ENCODE measurements at places on chromosomes 2 and 18. TPM values are rescaled to one million over a fixed set of nuclear protein-coding genes. Genes with fewer than 3 reads are reported as not detected.

The TXNDC2 gene
- total RNA-seq: not detected

The KCNG2 gene
- total RNA-seq: not detected

The XIRP2 gene
- total RNA-seq: not detected

The SMARCAL1 gene
- total RNA-seq: 16.0 TPM

The NXPH2 gene
- total RNA-seq: not detected

The OTOF gene
- not detected for total RNA-seq

The SLC16A14 gene
- 6.2 TPM for total RNA-seq

The XDH gene
- under 0.01 TPM for total RNA-seq

The RAD51AP2 gene
- total RNA-seq: not detected

The C2orf78 gene
- total RNA-seq: not detected

The ACADL gene
- total RNA-seq: 0.26 TPM

The PTPN4 gene
- total RNA-seq: 21.1 TPM

The RBM44 gene
- 0.56 TPM for total RNA-seq

The COLEC12 gene
- 24.0 TPM for total RNA-seq

The ALPG gene
- not detected for total RNA-seq

The SPATA3 gene
- not detected for total RNA-seq

The AQP12B gene
- not detected for total RNA-seq

The CENPO gene
- total RNA-seq: 15.1 TPM

The ZSCAN30 gene
- 22.1 TPM for total RNA-seq

All from aortic smooth muscle cell (primary cell).